Effector memory CD4-positive, alpha-beta T cell (primary cell): ENCODE measurements at places on chromosomes 12 and 14.

DNA sequence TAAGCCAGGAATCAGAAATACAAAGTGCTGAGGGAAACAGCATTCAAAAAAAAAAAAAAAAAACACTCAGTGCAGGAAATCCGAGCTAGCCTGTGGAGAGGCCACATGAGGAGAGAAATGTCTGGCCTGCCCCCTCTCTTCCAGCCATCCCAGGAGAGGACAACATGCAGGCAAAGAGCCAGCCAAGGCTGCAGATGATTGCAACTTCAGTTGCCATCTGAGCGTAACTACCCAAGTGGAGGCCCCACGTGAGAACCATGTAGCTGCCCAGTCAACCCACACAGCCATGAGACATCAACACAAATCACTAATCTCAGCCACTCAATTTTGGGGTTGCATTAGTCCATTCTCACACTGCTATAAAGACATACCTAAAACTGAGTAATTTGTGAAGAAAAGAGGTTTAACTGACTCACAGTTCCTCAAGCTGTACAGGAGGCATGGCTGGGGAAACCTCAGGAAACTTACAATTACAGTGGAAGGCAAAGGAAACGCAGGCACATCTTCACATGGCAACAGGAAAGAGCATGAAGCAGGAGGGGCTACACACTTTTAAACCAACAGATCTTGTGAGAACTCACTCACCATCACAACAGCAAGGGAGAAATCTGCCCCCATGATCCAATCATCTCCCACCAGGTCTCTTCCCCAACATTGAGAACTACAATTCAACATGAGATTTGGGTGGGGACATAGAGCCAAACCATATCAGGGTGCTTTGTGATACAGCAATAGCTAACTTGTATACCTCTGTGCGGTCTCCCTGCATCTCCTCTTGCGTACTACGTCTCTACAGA lies 161.1 kb downstream of the PIWIL1 start:
- DNase-seq: no peak

GRCh38 chr12:122895320-122895703 lies 612 bp downstream of the VPS37B start:
- DNase-seq: no peak

- no peak for DNase-seq
These were observed 32.8 kb downstream of the MIA2 start for GRCh38 chr14:39266525-39266870.

DNA sequence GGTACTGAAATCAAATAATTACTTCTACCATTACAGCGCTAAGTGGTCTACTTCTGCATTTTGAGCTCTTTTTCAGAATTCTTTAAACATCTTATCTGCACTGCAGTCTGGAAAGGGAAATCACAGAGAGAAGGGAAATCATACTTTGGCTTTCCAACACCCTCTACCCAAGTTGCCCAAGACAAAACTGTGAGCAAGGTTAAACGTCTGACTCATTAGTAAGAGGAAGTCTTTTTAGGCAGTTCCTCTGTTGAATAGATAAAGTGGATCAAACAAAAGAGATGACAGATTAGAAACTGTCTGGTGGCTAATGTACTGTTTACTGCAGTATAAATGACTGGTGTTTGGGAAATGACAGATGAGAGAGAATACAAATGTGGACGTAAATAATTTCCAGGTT lies 858.1 kb downstream of the NRXN3 start:
- DNase-seq: no peak

DNA sequence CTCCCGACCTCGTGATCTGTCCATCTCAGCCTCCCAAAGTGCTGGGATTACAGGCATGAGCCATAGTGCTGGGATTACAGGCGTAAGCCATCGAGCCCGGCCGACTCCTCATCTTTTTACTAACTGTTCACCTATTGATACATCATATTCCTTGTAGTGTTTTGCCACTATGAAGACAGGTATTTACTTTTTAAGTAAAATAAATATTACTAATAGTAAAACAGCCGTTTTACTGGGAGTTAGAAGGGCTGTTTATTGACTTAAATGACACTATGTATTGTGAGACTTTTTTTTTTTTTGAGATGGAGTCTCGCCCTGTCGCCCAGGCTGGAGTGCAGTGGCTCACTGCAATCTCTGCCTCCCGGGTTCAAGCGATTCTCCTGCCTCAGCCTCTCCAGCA lies 51.5 kb downstream of the DIP2B start:
- DNase-seq: no peak

GRCh38 chr12:31867292-31867691 lies 91.9 kb upstream of the RESF1 start:
- DNase-seq: no peak

DNA sequence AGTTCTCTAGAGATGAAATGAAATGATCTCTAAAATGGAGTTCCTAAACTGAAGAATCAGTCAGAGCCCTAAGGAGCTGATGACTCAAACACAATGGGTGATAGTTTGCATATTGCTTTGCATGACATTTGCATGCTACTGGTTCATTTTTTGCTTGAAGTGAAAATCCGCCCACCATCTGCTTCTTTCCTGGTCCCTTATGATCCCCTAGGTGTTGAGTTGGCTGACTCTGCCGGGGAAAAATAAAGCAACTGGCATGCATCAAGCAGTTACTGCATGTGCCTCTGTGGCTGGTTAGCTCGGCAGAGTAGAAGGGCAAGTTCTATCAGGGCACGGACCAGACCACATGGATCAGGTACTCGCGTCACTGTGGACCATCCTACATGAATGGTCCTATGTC lies 151.1 kb downstream of the PPM1H start:
- no peak for DNase-seq

- no peak for DNase-seq
These were observed 35.0 kb downstream of the GIT2 start for GRCh38 chr12:109961201-109961600.

- no peak for DNase-seq
These were observed 17.9 kb upstream of the IL22 start for GRCh38 chr12:68271346-68271745.

GRCh38 chr14:26395726-26396125 lies 202.1 kb downstream of the NOVA1 start:
- no peak for DNase-seq

- DNase-seq: no peak
These were observed 28.9 kb downstream of the ESR2 start for GRCh38 chr14:64265222-64265621.

- DNase-seq: no peak
These were observed 52.7 kb downstream of the BCAT1 start for GRCh38 chr12:24896171-24896570.

DNA sequence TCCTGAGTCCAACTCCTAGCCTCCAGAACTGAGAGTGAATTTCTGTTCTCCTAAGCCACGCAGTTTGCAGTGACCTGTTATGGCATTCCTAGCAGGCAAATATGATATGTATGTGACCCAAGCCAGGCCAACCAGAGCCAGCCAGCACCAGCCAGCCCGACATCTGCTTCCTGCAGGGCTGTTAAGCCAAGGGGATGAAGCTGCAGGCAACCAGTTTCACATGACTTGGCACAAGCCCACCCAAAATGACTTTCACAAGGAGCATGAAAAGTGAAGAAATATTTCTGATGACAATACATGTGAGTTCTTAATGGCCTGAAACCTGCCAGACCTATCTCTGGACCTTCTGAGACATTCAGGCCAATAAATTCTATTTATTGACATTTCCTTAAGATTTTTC lies 68.1 kb downstream of the ITPK1 start:
- no peak for DNase-seq

- no peak for DNase-seq
These were observed 144.7 kb upstream of the CPSF6 start for GRCh38 chr12:69094606-69095216.

GRCh38 chr14:50366115-50366514 lies 30.6 kb downstream of the CDKL1 start:
- no peak for DNase-seq

DNA sequence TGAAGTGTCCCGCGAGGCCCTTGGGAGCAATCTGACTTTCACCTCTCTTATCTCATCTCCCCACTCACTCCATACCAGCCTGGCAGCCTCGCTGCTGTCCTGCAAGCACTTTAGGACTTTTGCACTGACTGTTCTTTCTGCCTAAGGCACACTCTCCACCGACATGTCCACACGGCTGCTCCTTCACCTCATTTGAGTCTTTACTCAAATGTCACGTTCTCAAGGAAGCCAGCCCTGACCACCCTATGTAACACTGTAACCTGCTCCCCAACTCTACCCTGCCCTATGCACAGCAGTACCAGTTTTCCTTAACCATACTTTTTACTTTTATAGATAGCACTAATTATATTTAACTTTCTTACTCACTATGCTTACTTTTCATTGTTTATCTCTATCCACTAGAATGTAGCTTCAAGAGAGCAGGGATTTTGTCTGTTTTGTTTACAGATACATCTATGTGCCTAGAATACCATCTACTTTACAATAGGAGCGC lies 32.0 kb downstream of the PRKD1 start:
- DNase-seq: no peak

DNA sequence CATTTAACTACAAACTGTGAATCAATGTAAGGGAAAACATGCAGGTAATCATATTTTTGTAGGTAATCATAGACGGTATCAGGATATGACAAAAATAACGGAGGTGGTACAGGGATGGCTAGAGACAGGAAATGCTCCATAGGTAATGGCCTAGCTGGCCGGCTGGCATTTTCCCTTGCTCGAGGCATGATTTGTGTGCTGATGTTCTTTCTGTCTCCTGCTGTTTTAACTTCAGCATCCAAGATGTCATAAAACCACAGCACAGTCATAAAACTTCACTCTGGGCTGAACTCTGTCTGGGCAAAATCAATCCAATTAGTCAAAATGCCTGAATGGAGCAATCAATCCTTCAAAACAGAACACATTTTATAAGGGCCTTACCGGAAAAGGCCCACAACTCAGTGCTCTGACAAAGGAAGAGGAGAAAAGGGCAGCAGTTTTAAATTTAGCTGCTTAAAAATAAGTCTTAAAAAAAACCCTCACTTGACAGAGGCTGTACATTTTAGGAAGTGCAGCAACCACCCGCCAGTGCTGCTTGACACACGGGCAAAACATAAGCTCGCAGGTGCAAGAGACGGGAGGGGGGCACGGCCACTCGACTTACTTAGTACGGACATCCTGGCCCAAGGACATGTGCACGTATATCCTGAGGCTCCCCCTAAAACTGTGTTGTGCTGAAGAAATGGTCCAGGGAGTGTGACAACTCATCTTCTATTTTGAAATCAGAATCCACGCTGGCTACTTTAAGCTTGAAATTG lies 40.5 kb upstream of the GPR68 start:
- DNase-seq: no peak

DNA sequence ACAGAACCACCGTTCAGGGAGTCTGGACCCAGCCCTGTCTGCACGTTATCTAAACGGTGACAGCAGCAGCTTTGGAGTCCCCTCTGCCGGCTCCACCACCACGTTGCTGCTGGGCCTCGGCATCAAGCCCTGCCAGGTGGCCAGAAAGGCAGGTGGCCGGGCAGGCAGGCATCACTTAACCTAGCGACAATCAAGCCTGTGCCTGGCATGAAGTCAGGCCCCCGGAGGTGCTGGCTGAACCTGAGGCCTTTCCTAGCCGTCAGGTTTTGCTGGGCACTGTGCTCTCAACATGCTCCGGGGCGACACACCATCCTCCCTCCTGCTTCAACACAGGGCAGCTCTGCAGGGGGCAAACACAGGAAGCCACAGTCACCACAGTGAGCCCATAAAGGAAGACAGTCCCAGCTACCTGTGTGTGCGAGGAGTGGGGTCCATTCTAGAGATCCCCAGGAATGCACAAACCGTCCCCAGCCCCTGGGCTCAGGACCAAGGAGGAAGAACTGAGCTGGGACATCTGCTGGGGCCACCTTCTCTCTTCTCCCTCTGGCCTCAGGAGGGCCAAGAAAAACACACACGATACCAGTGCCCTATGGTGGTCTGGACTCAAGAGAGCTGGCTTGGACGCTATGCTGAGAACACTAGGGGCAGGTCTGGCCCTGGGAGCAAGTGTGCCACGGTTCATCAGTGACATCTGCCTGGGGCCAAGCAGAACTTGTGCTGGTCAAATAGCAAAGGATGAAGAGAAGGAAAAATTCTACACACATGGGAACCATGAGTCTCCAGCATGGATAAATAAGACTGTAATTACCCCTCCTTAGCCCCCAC lies 44.7 kb downstream of the CCDC88C start:
- DNase-seq: no peak

- no peak for DNase-seq
These were observed 4.5 kb upstream of the MAGOHB start for GRCh38 chr12:10617863-10618262.

DNA sequence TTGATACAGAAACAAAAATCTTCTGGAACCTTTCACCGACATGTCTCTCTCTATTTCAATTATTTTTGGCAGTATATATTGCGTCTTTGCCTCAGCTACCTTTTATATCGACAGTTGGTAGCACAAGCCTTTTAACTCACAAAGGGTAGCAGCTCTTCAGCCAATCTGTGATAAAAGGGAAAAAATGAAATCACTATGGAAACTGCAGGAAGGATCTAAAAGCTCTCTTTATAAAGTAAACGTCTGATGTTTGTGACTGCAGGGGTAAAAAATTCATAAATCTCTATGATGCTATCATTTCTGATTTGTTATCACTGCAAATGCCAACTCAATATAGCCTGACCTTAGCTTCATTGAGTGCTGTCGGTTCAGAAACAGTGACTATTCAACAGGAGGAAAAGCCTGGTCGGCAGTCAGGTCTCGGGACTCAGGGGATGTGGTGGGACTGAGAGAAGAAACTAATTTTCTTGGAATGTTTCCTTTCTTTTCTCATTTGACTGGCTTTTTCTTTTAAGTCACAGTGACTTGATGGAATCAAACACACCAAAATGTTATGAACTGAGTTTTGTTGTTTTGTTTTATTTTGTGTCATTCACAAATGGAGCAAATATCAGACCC lies 5.9 kb upstream of the RMST start:
- no peak for DNase-seq

DNA sequence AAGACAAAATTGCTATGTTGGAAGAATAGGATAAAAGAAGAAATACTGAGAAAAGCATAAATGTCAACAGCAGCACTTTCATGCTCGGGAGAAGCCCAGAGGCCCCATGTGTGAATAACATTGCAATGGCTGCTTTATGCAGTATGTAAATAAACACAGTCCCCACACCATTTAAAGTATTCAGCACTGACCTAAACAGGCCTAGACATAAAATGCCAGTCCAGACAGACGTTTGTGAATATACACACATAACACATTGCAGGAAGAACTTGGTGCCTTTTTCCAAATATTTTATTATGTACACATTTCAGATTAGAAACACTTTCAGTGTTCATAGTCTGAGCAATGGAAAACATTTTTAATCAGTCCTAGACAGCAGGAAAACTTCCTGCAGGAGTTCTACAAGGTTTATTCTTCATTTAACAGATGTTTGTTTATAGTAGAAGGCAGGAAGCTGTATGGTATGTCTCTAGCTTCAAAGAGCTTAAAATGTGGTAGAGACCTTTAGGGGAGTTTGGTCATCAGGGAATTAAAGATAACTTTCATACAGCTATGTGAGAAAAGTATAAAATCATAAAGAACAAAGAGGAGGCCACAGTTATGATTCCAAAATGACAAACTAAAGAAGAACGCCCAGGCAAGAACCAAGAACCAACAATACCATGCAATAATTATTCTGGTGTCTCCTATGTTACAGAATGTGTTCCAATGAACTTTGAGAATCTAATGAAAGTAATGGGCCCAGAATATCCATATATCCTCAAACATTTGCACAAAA lies 30.6 kb upstream of the SLC38A2 start:
- DNase-seq: no peak
